ENCODE measurements at places on chromosomes 16 and 17. TPM values are rescaled to one million over a fixed set of nuclear protein-coding genes. Genes with fewer than 3 reads are reported as not detected.

Gene PROCA1
- total RNA-seq: 4.8 TPM

Gene CRISPLD2
- 4.2 TPM for total RNA-seq

- peaks cover 10% of the 10 kb centered on the region for H3K27me3 ChIP-seq
- peak overlapping the region; percentile 49 for H3K27ac ChIP-seq
- no peak for DNase-seq
- peaks cover 10% of the 10 kb centered on the region for H3K4me1 ChIP-seq
Observed at GRCh38 chr16:31472709-31473203, 804 bp downstream of the TGFB1I1 start.

DNA sequence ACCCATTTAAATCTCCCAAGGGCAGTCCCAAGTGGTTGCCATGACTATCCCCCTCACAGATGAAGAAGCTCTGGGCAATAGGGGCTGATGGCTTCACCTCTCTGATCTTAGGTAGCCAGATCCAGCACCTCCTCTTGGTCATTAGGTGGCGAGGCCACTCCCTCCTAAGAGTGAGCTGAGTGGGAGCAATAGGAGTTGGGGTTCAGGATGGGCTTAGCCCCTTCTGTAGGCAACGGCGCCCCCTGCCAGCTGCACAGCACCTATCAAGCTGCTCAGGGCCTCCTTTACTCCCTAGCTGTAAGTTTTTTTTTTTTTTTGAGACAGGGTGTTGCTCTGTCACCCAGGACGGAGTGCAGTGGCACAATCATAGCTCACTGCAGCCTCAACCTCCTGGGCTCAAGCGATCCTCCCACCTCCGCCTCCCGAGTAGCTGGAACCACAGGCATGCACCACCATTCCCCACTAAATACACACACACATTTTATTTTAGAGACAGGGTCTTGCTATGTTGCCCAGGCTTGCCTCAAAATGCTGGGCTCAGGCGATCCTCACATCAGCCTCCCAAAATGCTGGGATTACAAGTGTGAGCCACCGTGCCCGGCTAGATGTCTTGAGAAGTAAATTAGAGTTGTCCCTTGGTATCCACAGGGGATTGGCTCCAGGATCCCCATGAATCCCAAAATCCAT, 3.5 kb upstream of the RRAD start:
- H3K27me3 ChIP-seq: peaks cover 15% of the 10 kb centered on the region
- H3K4me3 ChIP-seq: no peak overlapping the region
- H3K4me1 ChIP-seq: peaks cover 26% of the 10 kb centered on the region
- H3K27ac ChIP-seq: no peak overlapping the region

DNA sequence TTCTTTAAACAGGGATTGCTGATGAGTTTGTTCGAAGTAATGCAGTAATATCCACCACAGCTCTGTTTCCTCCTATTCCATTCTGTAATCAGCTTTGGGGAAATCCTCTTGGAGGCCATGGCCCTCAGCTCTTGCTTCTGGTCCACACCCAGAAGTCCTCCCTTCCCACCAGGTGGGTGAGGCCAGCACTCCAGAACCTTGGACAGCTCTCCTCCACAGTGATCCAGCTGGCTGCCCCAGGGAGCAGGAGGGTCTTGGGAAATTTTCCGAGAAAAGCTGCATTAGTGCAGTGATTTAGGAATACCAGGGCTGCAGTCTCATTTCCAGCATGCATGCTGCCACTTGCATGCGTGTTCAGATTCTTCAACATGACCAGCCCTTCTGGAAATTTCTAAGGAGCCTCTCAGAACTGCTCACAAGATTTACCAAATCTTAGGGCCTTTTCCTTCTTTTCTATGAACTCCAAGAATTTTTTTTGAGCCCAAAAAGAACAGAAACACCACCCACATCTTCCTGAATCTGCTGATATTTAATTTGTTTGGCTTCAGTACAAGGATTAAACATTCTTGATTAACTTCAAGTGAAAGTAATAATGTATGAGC, 4.2 kb downstream of the SMPD3 start:
- no peak for DNase-seq
- peaks cover 9% of the 10 kb centered on the region for H3K4me1 ChIP-seq
- no peaks in the 10 kb centered on the region for H3K36me3 ChIP-seq
- no peak overlapping the region for H3K4me3 ChIP-seq

DNA sequence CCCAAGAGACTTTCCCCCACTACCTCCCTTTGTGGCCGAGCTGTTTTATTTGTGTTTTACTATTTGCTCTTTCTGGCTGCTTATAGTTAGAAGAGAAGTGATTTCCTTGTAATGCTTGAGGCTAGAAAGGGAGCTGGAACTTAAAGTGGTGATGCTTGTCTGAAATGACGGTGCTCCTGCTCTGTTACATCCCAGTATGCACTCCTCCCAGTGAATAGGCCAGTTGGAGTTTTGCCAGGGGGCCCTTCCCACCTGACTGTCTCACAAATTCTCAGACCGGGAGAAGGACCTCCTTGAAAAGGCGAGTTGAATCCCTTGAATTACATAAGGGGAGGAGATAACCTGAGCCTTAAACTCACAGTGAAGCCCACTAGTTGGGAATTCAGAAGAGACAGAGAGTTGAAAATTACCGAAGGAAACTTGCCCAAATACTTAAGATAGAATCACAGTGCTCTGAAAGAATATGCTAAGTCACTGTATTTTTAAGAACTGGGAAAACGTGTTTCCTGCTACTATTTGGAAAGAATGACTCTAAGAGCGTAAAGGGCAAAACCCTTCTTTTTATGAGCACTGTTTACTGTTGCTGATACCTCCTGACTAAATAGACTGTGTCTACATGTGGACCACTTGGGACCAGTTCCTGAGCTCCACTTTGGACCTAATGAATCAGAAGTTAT, 84.7 kb upstream of the CLEC3A start:
- no peaks in the 10 kb centered on the region for H3K36me3 ChIP-seq
- no peaks in the 10 kb centered on the region for H3K4me1 ChIP-seq
- peaks cover 28% of the 10 kb centered on the region for H3K27me3 ChIP-seq
- H3K4me3 ChIP-seq: no peak overlapping the region
- H3K27ac ChIP-seq: no peak overlapping the region

DNA sequence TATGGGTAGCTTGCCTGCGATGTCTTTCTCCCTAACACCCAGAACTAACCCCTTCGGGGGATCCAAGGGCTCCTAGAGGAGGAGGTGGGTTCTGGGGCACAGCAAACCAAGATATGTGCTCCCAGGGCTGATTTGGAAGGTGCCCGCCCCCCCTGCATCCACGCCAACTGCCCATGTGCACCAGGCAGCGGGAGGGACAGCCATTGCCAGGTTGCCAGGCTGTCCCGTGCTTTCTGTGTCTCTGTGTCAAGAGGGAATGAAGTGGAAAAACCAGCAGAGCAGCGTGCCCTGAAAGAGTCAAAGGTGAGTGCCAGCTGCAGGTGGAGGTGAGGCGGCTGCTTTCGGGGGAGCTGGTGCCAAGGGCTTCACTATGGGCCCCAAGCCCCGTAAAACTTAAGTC, 6.4 kb downstream of the TEKT5 start:
- H3K27ac ChIP-seq: no peak overlapping the region
- peaks cover 64% of the 10 kb centered on the region for H3K27me3 ChIP-seq
- peaks cover 2% of the 10 kb centered on the region for H3K4me1 ChIP-seq
- H3K4me3 ChIP-seq: no peak overlapping the region
- DNase-seq: no peak

GRCh38 chr17:49612726-49613125, 37.1 kb downstream of the NXPH3 start:
- DNase-seq: no peak
- no peak overlapping the region for H3K27ac ChIP-seq
- H3K4me3 ChIP-seq: no peak overlapping the region
- peaks cover 6% of the 10 kb centered on the region for H3K4me1 ChIP-seq
- H3K27me3 ChIP-seq: no peaks in the 10 kb centered on the region
- H3K36me3 ChIP-seq: peaks cover 9% of the 10 kb centered on the region

GRCh38 chr16:9447699-9448098, 356.3 kb downstream of the HAPSTR1 start:
- no peak overlapping the region for H3K4me3 ChIP-seq
- no peaks in the 10 kb centered on the region for H3K36me3 ChIP-seq
- DNase-seq: no peak
- no peak overlapping the region for H3K27ac ChIP-seq

Measured in T-helper 17 cell (primary cell).